ENCODE measurements at places on chromosomes 5 and 9.

DNA sequence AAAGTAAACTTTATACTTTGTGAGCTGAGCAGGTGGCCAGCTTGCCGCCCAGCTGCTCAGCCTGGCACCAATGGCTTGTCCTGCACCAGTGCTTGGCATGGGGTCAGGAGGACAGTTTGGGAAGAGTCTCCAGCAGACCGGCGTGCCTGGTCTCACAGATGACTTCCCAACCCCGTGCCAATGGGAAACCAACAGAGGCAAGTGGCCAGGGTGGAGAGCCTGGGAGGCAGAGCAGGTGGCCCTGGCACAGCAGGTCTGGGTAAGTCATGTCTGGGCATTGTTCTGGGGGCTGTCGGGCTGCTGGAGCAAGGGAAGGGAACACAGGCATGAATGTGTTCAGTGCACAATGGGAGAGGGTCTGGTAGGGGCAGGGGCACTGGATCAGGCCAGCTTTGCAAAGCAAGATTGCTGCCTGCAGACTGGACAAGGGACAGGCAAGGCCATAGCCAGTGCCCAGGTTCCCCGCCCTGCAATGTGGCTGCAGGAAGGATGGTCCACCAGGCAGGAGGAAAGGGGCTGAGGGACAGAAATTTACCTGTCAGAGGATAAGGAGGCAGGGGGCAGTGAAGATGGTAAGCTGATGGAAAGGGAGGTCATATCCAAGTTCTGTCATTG, 76.2 kb upstream of the ALDH1B1 start:
- no peak for DNase-seq

DNA sequence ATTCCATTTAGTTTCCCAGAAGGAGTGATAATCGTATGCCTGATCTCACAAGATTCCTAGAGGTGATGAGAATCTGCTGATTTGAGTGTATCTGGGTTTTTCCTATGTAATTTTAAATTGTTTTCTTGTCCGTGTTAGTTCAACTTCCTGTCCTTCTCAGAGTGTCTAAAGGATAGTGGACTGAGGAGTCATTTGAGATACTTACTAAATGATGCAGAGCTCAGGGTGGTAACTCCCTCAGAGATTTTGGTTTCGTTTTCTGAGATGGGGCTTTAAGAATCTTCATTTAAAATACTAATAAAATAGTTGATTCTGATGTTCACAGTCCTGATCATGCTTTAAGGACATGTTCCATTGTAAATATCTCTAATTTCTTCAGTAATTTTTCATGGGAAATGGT, 30.3 kb downstream of the MELK start:
- peak; percentile 9 for DNase-seq

GRCh38 chr9:123642291-123643278, 286.6 kb downstream of the CRB2 start:
- no peak for DNase-seq

DNA sequence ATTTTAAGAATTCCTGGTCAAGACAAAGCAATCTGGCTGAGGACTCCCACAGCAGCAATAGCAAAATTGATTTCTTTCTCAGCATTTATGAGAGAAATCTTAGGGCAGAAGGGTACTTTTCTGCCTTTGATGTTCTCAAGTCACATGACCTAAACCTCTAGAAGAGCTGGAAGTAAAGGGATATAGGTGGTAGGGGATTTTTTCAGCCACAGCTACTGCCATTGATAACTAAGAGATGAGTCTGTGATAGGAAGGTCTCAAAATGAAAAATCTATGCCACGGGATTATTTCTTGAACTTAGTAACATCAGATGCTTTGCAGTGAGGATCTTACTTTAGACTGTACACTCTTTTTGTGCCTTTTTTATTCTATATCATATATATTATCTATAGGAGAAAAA, 35.6 kb downstream of the IL6ST start:
- DNase-seq: no peak

- no peak for DNase-seq
Measured at GRCh38 chr5:177195307-177195952, 61.9 kb downstream of the NSD1 start.

DNA sequence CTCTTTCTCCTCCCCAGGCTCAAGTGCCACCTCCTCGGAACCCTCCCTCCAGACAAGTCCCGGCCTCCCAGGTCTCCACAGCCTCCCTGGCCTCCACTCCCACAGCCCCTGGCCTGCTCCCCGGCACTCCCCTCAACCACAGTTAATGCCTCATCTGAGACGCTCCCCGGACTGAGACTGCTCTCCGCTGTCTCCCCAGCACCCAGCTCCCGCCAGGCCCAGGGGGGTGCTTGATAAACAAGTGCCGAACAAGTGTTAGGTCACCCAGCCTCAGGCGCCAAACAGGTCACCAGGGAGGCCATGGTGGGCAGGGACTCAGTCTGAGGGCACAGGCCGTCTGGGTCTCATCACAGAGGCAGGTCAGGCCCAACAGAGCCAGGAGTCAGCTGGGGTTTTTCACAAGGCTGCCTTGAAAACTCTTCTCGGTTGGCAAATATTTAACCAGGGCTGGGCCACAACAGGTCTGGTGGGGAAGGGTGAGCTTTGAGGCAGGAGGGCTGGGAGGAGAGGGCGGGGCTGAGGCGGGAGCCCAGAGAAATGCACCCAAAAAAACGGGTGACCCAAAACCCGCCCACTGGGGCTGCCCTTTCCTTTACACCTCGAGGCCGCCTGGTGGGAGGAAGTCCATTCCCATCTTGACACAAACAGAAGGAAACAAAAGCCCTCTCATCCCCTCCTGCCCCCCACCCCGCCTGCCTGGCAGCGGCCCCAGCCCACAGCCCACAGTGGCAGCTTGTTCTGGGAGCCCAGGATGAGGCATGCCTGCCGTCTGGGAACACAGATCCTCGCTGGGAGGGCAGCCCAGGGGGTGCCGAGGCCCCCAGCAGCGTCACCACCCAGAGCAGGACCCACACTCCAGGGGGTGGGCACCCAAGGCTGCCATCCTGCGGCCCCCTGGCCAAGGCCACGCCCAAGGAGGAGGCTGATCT, 66.6 kb upstream of the STXBP1 start:
- DNase-seq: peak; percentile 62

GRCh38 chr5:129996896-129997295, 92.6 kb downstream of the CHSY3 start:
- peak; percentile 73 for DNase-seq

- DNase-seq: no peak
Measured at GRCh38 chr5:147397616-147398015, 112.3 kb downstream of the DPYSL3 start.

- DNase-seq: no peak
Measured at GRCh38 chr9:30800421-30800820, 1584.0 kb upstream of the ACO1 start.

GRCh38 chr5:42886635-42887034, 74.9 kb upstream of the SELENOP start:
- no peak for DNase-seq

DNA sequence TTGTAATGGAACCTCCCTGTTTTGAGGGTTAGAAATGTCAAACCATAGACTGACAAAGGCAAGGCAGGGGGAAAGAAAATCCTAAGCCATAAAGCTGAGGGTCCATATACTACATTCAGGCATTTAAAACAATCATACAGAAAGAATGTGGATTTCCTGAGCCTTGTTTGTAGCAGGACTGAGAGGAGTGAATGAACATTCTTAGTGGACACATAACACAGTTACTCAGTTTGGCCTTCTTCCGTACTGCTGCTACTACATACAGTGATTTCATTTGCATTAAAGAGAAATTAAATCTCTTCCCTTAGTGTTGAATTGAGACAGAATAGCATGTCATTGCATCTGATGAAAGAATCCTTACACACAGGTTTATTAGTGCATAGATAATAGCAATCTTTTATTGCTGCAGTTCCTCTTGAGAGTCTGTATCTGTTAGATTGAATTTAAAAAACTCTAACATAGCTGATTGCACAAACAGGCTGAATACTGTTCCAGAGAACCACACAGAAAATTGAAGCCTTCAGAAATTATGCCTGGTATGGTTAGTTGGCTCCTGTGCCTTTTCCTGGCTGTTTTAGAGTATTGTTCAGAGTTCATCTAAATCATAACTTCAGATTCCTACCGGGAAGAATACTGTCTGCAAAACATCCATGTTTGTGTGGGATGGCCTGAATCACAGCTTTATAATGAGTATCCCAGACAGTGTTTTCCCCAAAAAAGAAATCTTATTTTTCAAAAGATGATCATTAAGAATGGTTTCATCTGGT, 2.0 kb upstream of the MTX3 start:
- DNase-seq: peak; percentile 12

- no peak for DNase-seq
Measured at GRCh38 chr5:59496524-59497134, 396.9 kb downstream of the PDE4D start.

DNA sequence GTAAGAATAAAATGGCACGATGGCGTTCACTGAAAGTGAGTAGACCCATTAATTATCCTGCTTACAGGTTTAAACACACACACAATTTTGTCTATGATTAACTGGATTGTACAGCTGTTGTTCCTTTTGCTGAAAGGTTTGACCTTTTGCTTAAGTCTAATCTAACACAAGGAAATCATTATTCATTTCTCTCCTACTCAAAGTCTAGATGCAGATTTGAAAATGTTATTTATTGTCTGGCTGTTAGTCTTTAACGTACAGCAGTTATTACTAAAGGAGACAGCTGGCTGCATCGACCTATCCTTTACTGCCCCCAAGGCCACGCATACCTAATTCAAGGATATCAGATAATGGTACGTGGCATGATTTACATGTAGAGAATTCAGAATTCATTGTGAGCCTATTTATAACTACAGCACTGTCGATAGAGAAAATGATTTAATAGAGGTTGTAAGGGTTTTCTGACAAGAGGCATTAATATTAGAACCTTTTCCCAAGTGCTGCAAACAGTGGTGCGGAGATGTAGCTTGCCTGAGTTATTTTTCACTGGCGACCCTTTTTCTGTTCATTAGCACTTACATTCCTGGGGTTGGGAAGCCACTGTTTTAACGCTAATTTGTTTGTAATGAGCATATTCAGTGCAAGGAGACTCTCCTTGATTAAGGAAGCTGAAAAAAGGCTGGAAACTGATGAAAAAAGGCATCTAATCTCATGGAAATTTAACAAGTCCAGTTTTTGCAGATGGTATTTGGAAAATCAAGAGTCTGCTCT, 368.4 kb upstream of the GRAMD2B start:
- no peak for DNase-seq

DNA sequence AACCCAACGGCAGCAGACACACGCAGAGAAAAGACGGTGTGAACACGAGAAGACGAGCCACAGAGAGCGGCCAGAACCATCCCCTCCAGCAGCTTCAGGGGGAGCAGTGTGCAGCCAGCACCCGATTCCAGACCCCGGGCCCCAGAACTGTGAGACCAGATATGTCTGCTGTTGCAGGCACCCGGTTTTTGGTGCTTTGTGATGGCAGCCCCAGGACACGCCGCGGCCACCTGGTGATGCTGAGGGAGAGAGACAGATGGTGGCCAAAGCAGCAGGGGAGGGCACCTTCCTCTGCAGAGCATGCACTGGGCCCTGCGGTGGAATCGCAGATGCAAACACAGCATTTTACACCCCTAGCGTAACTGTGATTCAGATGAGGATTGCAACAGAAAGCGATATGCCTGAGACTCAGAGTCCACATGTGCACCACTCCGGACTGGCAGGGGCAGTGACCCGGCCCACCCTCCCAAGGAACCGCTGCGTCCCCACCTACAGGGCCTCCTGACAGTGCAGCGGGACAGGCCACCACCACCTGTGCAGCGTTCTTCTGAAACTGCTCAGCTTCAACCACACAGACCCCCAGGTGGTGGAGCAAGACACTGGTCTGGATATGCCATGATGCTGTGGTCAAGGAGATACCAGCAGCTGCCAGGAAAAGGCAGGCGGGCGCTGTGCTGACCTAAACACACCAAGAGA, 24.0 kb downstream of the ZDHHC11B start:
- no peak for DNase-seq

GRCh38 chr5:35341189-35341588, 110.9 kb upstream of the PRLR start:
- DNase-seq: no peak

DNA sequence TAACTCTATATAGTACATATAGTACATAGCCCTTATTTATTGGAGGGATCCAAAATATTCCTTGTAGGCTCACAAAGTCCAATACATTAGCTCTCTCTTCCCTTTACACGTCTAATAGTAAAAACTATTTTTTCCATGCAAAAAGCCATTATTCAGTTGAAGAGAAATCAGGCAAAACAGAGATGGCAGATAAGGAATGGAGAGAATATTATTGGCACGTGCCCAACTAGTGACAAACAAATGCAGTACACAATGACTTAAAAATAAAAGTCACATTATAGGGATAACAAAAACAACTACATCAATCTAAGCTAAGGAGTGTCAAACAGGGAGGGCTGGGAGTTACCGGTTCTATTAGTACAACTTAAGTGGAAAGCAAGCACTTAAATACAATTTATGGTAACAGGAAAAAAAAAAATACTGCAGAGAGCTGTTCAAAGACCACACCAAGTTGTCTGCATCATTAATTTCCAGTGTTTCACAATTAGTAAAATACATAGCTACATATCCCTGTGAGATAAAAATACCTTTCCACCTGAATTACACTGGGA, 4.1 kb upstream of the SCAI start:
- DNase-seq: no peak

DNA sequence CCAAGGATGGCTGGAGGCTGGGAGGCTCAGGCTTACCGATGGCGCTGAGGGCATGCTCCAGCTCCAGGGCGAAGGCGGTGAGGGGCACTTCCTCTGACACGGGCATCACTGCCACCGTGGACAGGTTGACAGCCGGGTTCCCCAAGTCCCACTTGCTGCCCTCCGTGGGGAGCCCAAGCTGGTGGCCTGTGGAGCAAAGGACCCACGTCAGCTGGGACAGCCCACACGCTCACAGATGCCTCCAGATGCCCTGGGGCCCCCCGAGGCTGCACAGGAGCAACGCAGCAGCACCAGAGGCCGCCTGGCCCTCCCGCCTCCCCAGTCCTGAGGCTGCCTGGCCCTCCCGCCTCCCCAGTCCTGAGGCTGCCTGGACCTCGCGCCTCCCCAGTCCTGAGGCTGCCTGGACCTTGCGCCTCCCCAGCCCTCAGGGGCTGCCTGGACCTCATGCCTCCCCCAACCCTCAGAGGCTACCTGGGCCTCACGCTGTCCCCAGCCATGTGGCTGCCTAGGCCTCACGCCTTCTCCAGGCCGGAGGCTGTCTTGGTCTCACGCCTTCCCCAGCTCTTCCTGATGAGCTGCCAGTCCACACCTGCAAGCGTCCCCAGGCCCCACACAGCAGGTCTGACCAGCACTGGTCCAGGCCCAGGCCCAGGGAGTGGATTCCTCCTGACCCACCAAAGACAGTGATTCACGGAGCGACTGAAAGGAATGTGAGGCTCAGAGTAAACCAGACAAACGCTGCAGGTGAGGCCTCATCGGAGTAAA, 25.6 kb upstream of the NSMF start:
- no peak for DNase-seq

- DNase-seq: no peak
Measured at GRCh38 chr9:78010445-78010844, 21.2 kb downstream of the GNAQ start.

GRCh38 chr5:38434966-38435705, 121.3 kb downstream of the LIFR start:
- peak; percentile 75 for DNase-seq

Data from fibroblast of skin of abdomen (primary cell).